ENCODE measurements at places on chromosomes 4 and X. TPM values are rescaled to one million over a fixed set of nuclear protein-coding genes. Genes with fewer than 3 reads are reported as not detected.

Gene NAT8L
- total RNA-seq = 1.1 TPM

Gene FAM236B
- not detected for total RNA-seq

Gene CXorf49
- total RNA-seq = not detected

Gene MCF2
- 0.30 TPM for total RNA-seq

DNA sequence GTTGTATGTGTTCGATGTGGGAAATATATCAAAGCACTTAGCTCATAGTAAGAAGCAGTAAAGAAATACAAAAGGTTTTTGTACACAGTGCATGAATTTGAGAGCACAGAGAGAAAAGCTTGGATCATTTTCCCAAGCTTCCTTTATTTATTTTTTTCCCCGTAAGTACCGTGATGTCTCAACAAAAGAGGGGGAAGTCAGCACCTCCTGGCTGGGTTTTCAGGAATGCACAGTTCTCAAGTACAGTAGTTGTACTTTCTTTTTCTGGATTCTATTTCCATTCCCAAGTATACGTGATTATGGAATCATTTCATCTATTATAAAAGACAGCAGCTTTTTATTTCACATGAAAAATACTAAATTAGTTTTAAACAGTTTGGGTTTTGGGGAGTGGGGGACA, 171.5 kb upstream of the EDNRA start:
- DNase-seq = no peak

DNA sequence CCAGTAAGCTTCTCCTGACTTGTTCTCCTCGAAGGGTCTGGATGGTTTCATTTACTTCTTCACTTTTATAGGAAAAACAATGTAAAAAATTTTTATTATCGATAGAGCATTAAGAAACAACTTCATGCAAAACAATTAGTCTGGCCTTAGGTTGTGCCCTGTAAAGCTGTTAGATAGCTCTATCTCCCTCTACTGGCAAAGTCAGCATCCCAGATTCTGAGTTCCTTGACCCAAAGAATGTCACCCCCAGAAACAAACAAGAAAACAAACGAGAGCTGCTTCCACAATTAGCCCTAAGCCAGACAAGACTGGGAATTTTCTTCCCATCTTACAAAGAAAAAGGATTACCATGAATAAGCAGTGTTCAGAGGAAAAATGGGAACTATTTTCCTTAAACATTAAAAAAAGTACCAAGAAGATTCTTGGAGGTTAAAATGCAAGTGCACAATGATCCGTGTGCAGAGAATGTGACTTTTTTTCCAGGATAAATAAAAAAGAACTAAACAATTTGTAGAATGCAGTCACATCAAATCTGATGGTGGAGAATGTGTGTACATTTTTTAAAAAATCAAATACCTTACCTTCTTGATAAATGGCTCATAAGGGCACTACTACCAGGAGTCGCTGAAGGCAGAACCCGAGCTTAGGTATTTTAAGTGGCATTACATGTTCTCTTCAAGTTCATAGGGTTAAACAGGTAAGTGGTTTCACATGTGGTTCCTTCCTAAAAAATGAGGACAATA, 293.2 kb downstream of the FBXO8 start:
- DNase-seq = no peak

- DNase-seq = no peak
These were observed 92.0 kb upstream of the CBR4 start for GRCh38 chr4:169102026-169102425.

DNA sequence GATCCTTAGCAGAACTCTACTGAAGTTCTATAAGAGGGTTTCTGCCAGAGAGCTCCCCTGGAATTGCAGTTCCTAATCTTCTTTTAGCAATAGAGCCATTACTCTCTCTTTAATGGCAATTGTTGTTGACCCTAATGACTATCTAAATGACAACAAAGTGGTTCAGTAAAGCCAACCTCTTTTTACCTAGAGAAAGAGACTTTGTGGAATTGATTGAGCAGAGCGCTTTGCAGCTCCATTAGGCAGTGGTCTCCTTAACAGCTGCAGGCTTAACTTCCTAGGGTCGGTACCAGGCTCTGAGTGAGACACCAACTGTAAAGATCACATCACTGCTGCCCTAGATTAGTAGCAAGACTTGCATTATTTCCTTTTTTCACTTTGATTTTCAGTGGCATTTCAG, 1472.9 kb upstream of the TENM3 start:
- DNase-seq = no peak

DNA sequence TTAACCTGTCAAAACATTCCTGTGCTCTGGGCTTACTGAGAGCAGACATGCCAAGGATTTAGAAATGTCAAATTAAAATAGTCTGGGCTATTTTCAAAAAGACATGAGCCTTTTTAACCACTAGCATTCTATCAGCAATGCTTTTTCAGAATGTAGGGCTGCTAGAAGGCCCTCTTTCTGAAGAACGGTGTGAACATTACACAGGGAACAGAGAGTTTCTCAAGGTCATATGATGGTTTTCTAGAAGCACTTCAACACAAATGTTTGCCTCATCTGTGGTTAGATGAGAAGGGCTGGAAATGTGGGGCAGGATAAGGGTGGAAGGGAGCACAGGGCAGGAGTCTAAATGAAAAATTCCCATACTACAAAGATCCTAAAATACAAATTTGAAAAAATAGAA, 39.3 kb downstream of the GRIA3 start:
- no peak for DNase-seq

DNA sequence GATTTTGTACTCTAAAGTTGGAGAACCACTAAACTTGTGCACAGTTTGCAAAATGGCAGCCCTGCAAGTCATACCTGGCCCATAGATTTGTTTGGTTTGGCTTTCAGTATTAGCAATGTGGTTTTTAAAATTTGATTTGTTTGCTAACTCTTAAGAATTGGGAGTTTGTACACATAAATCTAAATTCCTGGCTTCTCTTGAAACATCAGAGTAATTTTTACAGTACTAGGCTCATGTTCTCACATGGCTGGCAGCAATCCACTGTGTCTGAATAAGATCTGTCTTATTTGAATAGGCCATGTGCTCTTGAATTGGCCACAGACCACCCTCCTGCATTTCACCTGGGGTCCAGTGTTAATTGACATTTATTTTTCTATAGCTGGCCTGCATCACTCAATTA, 21.3 kb downstream of the DIAPH2 start:
- DNase-seq = no peak

DNA sequence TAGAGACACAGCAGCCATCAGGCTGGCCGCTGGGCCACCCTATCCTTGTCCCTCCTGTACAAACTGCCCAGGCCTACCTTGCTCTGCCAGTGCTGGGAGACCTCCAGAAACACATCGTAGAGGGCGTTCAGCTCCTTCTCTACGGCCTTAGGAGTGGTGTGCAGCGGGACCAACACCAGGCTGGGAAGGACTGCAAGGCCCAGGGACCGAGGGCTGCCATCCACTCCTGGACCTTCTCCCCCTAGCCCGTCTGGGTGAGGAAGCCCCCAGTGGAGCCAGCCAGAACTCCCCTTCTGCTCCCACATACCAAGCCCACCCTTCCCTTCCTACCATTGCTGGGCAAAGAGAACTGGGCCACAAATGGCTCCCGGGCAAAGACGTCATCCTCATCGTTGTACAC, 5.0 kb downstream of the RPL10 start:
- DNase-seq = no peak

DNA sequence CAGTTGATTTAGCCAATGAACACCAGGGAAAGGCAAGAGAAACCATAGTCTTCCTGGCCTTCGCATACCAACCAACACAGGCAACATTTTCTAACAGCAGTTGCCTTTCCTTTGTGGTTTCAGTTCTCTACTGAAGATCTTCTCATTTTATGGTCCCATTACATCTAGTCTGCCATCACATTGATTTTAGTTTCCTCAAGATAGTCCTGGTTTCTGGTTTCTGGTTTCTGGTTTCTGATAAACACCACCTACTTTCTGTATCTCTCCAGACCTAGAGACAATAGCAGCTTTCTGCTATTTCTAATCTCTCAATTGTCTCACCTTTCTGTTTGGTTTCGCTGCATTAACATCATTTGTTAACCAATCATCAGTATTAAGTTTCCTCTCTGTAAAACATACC, 646.3 kb upstream of the SPANXN1 start:
- no peak for DNase-seq

GRCh38 chrX:20378233-20378920, 111.7 kb upstream of the RPS6KA3 start:
- DNase-seq = no peak

DNA sequence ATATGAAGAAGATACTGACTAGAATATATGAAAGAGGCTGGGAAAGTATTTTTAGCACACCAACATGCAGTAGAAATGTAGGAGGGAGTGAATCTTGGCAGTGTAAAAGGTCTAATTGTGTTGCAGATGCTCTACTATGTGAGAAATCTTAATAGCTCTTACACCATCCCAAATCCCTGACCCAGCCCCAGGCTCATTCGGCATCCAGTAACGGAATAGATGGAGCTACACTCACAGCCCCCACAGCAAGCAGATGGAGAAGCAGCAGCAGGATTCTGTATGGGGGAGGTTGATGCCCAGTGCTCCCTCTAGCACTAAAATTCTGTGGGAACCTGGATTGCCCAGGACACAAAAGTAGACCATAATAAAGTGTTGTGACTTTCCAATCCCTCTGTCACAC, 153.2 kb upstream of the PRDX4 start:
- DNase-seq = no peak

DNA sequence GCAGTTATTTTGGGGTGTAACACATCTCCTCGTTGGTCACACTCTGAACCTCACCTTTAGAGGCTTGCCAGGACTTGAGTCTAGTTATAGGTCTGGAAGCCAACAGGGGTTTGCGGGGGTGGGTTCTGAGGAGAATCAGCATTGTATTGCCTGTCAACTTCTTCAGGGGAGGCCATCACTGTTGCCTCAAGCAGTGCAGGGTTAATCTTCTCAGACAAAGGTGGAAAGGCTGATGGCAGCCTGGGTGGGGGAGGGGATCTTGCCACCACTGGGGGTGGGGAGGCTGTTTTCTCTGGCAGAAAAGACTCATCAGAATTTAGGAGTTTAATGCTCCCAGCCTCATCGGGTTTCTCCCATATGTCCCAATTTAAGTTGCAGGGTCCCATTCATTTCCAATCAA, 387.8 kb downstream of the PRR32 start:
- DNase-seq = no peak

DNA sequence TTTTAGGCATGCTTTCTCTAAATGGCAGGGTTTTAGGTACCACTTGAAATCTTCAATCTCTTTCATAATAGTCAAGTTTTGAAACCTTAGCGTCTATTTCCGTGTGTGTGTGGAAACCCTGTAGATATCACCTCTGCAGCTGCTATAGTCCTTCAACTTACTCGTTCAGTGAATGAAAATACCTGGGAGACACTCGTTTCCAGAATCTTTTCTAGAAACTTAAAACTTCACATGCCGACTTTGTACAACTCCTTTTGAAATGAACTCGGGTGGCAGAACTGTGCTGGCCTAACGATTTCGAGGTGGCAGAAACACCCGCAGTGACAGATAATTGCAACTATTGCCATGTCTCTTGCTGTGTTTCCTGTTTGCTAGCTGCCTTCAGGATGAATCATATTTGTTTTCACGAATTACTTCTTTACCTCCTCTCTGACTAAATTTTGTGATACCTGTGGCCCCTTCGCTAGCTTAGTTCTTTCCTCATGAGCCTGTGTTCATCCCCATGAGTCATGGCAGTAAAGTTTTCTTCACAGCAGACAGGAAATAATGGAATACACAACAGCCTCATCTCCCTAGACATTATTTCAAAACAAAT, 104.7 kb upstream of the SMIM10 start:
- DNase-seq = no peak

DNA sequence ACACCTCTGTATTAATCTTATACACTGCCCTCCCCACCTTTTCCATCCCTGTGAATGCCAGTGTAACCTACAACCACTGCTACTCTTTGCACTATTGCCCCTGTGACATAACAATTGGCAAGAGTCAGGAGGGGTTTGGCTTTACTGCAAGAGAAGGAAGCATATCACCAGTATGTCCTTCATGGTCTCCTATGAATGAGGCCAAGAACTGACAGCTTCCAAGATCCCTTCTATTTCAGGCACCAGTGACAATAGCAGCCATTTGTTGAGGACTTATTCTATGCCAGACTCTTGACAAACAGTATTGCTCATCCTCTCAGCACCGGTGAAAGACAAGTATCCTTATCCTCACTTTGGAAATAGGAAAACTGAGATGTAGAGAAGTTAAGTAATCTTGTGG, 363.9 kb downstream of the MID1IP1 start:
- DNase-seq = no peak

DNA sequence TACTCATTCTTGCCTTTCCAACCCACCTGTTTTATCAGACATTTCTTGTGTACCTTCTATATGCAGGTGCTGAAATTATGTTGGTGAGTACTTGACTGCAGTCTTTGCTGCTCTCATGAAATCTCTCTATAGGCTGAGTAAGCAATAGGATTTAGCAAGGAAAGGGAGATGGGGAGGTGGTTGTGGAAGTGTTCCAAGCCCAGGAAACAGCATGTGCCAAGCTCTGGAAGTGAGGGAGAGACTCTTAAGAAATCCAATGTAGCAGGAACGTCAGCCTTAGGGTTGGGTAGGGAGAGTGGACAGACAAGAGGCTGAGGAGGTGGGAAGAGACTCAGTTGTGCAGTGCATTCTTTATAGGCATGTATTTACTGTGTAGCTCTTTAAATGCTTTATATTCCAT, 5.6 kb downstream of the SEPTIN11 start:
- no peak for DNase-seq

- no peak for DNase-seq
These were observed 33.9 kb upstream of the BLTP1 start for GRCh38 chr4:122118243-122118642.

DNA sequence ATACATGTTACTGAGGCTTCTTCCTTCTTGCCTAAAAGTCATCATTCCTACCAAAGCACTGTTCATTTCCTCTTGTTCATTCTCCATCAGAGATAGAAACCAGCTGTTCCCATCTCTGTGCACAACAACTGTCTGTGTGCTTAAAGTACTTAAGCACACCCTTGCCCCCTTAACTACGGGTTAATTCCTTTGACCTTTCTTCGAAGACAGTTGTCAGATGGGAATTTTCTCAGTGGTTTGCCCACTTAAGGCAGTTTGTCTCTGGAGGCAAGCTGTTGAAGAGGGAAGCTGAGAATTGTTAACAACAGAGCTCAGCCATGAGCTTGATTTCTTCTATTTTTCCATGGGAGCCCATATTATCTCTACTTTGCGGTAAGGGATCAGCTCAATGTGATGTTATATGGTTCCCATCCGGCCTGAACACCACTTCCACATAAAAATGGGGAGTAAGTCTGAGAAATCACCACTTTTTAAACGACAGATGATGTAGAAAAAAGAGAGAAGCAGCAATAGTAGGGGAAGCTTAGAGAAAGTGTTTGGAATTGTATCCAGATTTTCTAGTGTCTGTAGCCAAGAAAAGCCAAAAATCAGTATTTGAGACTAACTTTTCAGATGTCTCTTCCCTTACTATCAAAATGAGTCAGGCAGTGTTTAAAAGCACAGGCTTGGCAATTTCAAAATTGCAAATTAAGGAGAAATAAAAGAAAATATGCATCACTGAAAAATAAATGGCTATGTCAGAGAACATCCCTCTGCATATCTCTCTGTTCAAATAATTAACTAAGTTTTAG, 194.4 kb downstream of the SLIT2 start:
- DNase-seq = no peak

DNA sequence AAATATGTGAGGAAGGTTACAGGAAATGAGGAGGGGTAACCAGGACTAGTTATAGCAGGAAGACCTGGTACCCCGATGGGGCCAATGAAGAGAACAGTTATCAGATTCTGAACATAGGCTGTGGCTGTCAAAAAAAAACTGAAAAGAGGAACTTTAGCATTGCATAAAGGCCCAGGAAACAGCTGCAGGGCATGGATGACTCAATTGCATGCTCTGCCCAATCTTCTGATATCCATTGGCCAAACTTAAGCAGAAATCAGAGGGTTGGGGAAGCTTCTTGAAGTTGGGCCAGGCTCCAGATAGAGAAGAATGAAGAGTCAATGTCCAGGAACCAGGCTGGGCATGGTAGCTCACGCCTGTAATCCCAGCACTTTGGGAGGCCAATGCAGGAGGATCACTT, 1222.4 kb upstream of the PRKX start:
- DNase-seq = no peak
